ENCODE measurements at places on chromosomes 1 and 21.

GRCh38 chr1:7886405-7886745 lies 33.5 kb upstream of the UTS2 start:
- peak; percentile 68 for DNase-seq

- DNase-seq = no peak
Measured at GRCh38 chr1:115437196-115437595, 99.1 kb upstream of the NGF start.

GRCh38 chr1:165134431-165134830 lies 222.1 kb downstream of the LMX1A start:
- DNase-seq = no peak

- DNase-seq = no peak
Measured at GRCh38 chr21:35178098-35178497, 129.0 kb upstream of the RUNX1 start.

- DNase-seq = no peak
Measured at GRCh38 chr1:208036106-208036808, 125.3 kb upstream of the CD34 start.

GRCh38 chr1:31705080-31705866 lies 1.5 kb upstream of the COL16A1 start:
- DNase-seq = no peak

DNA sequence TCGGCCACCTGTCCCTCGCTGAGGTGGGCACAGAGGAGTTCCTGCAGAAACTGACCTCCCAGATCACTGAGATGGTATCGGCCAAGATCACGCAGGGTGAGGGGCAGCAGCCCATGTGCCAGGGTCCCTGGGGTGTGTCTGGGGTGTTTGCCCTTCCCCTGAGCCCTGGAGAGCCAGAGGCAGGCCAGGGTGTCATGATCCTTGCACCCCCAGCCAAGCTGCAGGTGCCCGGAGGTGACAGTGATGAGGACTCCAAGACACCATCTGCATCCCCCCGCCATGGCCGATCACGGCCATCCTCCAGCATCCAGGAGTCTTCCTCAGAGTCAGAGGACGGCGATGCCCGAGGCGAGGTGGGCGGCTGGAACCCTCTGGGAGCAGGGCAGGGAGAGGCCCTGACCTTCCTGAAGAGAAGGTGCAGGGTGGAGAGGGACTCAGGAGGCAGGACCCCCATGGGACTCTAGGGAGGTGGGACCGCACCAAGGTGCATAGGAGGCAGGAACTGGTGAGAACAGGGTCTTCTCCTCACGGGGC lies 69.5 kb downstream of the TRIM11 start:
- DNase-seq = no peak

- no peak for DNase-seq
Measured at GRCh38 chr1:118890851-118891384, 97.2 kb downstream of the TBX15 start.

DNA sequence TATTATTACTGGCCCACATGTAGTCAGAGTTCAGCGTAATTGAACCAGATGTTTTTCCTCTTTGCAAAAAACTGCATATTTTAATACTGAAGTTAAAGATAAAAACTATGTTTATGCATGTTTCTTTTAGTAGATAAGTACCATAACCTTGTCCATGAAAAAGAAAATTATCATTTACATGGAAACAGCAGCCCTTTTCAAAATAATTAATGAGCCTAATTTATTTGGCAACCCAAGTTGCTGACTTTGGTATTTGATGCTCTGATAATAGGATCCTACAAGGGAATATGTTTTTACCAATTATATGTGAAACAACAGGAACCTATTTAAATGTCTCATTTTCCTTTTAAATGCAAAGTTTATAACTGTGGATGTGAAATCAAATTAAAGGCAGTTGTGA lies 281.3 kb upstream of the C1orf105 start:
- DNase-seq = no peak

- DNase-seq = no peak
Measured at GRCh38 chr1:116664366-116664977, 3.1 kb downstream of the IGSF3 start.

- no peak for DNase-seq
Measured at GRCh38 chr21:45506836-45507522, 35.3 kb downstream of the SLC19A1 start.
